Kidney capillary endothelial cell (primary cell): ENCODE measurements at places on chromosomes 12 and 14.
A peak's percentile ranks its signal among the peaks of the same experiment; 100 is the strongest.

GRCh38 chr12:64796205-64796845 is 28.1 kb upstream of the TBC1D30 start:
- peak; percentile 88 for DNase-seq

DNA sequence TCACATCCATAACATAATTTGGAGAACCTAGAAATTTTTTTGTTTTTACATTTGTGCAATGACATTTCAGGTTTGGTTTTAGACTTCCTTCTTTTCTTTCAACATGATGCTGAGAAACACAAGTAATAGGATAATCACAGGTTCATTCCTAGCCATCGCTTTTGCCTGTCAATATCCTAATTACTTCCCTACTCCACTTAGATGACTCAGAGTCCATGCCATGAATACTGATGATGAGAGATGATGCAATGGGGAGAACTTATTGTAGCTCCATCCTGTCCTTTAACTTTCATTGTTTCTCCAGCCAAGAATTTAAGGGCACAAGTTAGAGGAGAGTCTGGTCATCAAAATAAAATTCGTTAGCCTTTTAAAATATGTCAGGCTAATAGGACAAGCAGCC is 101.3 kb downstream of the PTPRO start:
- DNase-seq, result no peak

- DNase-seq, result peak; percentile 38
Measured at GRCh38 chr12:60191676-60192359, 596.0 kb downstream of the SLC16A7 start.

- peak; percentile 68 for DNase-seq
Measured at GRCh38 chr12:76024942-76025600, 6.5 kb downstream of the PHLDA1 start.

DNA sequence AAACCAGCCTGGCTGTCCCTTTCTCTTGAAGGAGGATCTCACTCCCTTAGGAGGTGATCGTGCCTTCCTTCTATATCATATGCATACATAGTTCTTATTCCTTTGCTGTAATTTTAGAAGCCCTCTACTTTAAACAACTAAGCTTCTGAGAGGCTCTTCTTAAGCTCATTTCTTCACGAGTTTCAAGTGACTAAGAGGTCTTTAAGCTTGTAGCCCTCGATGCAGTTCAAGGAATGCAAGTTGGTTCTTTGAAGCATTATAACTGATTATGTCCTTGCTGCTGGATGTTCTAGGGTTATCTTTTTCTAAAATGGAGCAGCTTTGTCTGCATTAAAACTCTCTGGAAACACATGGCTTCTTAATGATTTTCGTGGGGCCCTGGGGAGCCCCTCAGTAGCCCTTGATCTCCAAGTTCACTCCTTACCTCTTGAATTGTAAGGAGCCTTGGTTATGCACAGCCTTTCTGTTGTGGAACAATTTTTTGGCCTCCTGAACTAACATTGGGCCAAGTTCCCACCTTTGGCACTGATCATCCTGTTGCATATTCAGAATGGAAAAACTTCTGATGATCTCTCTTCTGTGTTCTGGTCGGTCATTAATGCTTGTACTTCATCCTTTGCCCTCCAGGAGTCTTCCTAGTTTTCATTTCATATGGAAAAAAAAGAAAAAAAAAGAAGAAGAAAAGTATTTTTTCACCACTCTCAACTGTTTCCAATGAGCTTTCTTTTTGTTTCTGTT is 12.6 kb downstream of the RASSF8 start:
- DNase-seq, result no peak

GRCh38 chr14:72612041-72612440 is 281.9 kb downstream of the DPF3 start:
- no peak for DNase-seq

DNA sequence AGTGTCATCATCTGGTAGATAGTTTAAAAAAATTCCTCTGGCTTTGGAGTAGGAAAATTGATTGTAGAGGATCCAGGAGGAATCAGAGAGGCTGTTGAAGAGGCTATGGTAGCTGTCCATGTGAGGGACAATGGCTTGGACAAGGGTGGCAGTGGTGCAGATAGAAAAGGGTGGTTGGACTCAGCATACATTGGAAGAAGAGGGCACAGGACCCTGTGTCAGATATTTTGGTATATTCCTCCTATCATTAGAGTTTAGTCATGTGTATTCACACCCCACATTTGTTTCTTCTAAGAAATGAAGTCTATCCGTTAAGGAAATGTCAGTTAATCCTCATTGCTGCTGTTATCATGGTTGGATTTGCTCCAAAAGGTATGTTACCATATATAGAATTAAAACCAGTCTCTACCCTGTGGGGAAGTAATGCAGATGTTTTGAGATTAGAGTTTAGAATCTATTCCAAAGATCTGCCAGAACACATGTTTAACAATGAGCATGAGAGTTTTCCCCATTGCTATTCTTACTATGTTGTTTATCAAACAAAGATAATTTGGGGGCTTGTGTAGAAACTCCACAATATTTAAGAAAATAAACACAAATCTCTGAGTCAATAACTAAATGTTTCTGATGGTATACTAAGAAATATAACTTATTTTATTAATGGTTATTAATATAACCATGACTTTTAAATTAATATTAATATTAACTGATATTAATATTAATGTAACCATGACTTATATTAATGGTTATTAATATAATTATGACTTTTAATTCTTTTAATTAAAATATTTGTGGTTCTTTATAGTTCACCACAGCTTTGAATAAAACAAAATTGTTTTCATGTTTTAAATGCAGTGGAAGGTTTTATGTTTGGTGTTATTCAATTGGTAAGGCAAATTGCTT is 80.9 kb downstream of the CRADD start:
- no peak for DNase-seq

DNA sequence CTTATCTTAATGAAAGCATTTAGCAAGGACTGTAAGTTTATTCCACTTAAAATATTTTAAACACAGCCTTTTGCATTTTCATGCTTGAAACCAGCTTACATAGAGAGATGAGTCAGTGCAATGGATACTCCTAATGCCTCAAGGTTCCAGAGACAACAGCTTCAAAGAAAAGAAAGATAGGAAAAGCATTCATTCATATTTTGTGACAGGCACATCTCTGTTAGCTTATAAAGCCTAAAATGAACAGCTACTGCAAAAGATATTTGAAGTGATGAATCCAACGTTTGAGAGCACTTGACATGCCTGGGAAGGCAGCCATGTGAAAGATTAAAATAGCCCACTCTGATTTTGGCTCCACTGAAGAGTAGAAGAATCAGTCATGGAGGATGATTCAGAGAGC is 814.5 kb downstream of the RPS29 start:
- DNase-seq, result no peak

DNA sequence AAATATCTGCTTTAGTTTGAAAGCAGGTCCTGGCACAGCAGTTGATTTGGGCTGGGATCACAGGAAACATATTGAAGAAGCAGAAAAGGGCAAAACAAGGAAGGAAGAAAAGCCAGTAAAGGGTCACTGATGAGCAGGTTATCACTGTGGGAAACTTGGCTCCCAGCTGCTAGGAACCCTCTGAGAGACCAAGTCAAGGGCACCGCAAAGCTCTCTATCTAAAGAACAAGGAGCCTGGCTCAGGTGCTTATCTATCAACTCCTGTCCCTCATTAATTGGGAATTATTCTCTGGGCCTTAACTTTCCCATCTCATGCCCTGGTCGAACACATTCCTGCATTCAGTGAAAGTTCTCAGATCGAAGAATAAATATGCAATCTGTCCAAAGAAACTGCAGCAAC is 450.9 kb upstream of the RPL10L start:
- no peak for DNase-seq
